Motor neuron (in vitro differentiated cells): ENCODE measurements at places on chromosomes 11 and 22. TPM values are rescaled to one million over a fixed set of nuclear protein-coding genes. Genes with fewer than 3 reads are reported as not detected.

DNA sequence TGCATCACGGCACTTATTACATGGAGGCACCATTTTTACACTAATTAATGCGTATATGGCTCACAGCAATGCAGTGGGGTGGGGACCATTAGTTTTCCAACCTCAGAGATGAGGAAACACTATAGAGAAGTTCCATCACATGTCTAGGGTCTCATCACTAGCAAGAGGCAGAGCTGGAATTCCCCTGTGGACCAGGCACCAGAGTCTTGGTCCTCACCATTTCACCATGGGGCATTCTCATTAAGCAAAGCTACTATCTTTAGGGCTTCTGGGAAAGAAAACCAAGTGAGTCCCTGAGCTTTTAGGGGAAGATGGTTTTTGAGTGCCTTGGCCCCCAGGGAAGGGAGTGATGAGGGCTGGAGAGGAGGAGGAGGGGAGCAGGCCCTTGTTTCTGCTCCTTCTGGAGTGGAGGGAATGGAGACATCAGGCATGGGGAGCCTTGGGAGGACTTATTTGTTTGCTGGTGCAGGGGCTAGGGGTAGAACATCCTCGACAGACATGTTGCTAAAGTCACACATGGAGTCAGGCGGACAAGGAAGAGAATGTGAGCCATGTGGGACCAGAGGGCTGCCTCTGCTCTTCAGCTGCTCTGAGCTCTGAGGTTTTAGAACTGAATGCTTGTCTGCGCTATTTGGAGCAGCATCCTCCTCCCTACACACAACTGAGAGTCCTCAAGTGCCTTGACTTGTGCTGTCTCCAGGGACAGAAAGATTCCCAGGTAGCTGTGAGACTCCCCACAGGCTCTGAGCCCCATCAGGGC, 40.3 kb upstream of the ZBED5 start:
- no peak for ATAC-seq

- no peak for ATAC-seq
These were observed 21.6 kb downstream of the ANO1 start for GRCh38 chr11:70099578-70100279.

DNA sequence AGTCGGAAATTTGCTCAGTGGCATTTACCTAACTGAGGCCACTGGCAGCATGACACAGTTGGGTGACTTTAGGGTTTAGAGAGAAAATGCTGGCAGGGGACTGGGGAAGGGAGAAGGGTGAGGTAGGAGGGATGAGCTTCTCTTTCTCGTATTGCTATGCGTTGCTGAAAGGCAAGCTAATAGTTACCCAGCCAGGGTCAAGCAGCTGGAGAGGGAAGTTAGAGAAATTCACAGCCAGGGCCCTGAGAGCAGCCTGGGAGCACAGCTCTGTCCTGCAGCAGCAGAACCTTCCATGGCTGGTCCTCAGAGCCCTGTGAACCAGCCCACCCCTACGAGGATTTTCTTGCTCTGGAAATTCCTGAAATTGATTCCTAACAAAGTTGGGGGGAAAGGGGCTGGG, 679.6 kb downstream of the NTM start:
- ATAC-seq = no peak

DNA sequence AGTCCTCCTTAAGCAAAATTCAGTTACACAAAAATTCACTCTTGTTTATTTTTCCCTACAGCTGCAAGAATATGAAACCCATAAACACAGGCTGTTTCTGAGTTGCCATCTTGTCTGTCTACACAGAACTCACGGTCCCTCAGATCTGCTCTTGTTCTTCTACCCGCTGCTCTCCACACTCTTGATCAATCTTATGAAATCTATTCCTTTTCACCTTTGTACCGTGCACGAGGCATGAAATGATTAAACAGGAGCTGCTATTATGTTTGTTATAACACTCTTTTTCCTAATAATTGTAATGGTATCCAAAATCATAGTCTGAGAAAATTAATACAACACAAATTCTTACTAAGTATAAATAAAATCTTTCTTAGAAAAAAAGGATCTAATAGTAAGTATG, 266.1 kb upstream of the PITPNB start:
- ATAC-seq = no peak

- peak; percentile 44 for ATAC-seq
These were observed 75.9 kb downstream of the BARX2 start for GRCh38 chr11:129451524-129451923.

DNA sequence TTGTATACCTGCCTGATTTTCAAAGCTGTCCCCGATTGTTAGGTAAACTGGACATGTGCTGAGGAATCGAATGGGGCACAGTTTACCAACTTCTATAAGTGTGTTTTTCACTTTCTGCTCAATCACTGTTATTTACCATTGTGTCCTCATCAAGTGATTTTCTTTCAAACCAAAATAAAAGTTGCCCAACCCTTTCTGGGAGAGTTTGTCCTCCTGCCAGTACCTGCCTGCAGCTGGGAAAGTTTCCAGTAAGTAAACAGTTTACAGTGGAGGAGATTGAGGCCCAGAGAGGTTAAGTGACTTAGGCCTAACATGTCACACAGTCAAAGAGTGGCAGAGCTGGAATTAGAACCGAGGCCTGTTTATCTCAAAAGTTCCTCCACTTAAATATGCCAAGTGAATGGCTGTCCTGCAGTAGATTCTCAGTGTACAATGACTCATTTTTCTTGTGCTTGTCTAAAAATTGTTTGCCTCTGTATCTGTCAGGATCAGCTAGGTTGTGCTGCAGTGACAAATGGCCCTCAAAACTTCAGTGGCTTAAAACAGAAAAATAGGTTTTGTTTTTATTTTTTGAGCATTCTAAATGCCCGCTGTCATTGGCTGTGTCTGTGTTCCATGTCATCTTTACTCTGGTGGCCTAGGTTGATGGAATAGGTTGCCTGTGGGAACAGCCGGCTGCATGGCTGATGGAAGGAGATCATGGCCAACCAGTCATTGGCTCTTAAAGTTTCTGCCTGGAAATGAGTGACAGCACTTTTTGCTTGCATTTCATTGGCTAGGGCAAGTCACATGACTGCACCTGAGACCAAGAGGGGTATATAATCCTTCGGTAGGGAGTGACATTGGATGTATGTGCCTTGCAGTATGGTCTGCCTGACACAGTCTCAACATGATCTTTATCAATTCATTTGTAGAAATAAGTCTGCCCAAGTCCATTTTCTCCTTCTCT, 61.8 kb upstream of the CRYBB3 start:
- no peak for ATAC-seq

DNA sequence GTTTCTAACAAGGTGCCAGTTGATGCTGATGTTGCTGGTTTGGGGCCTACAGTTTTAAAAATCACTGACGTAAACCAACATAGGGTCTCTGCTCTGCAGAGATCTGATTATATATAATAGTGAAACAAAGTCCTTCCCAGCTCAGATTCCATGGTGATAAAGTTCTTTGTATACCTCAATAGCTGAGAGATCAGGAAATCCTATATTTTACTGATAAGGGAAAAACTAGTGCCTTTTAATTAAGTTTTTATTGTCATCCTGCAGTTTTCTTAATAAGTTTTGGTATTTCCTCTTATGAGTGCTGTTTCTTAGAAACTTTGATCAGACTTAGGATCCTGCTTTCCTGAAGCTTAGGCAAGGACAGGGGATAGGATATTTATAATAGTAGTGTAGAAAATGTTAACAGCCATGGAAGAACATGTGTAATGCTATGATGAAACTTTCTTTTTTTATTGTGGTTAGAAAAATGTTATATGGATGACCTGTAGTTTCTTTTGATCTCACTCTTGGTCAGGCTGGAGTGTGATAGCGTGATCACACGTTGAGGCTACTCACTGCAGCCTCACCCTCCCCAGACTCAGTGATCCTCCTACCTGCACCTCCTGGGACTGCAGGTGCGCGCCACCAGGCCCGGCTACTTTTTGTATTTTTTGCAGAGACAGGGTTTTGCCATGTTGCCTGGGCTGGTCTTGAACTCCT, 14.1 kb downstream of the CAPRIN1 start:
- no peak for ATAC-seq

Gene VPREB3
- 0.81 TPM in 1 of 2 replicates, not detected in the other for total RNA-seq

Gene RAB39A
- 11.1 and 12.1 TPM in 2 replicates for total RNA-seq

Gene OR52A1
- total RNA-seq = 0.56 and 0.86 TPM in 2 replicates
